ENCODE measurements at places on chromosomes 1 and 21.

DNA sequence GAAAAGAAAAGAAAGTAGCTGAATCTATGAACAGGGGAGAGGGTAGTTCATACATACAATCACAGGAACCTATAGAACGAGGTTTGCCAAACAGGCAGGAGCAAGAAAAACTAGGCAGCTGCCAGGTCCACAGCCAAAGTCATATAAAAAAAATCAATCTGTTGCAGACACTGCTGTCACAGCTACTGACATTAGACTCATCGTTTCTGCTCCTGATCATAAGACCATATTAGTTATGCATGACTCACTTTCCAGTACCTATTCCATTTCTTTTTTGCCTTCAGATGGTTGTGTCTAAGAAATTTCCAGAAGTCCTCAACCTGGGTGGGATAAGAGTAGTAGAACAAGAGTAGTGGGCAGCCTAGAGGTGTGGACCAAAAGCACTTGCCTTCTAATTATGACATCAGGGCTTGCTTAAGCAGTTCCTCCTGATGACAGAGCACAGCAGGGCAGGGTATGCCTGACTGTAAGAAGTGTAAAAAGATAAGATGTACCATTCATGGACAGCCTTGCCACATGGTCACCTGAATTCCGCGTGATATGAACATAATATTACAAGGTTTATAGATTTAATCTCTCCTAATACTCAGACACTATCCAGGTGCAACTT lies 323.2 kb upstream of the SGIP1 start:
- DNase-seq, result no peak

- no peak for DNase-seq
These were observed 146.3 kb downstream of the TPR start for GRCh38 chr1:186228749-186229148.

DNA sequence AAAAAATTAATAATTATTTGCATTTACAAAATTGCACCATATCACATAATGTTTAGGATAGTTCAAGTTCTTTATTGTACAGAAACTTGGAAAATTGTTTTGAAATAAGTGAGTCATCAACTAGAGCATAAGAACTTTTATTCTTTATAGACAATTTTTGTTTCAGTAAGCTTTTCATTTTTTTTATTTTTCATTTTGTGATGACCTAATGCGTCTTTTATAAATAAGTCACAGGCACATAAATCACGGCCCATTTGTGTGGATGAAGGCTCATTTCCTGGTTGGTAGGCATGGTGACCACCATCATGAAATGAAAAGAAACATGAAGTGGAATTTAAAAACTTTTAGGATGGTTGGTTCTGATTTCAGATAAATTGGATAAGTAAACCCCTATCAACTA lies 39.3 kb downstream of the SPAG17 start:
- no peak for DNase-seq

GRCh38 chr1:58649555-58649954 lies 50.3 kb downstream of the MYSM1 start:
- DNase-seq, result no peak

DNA sequence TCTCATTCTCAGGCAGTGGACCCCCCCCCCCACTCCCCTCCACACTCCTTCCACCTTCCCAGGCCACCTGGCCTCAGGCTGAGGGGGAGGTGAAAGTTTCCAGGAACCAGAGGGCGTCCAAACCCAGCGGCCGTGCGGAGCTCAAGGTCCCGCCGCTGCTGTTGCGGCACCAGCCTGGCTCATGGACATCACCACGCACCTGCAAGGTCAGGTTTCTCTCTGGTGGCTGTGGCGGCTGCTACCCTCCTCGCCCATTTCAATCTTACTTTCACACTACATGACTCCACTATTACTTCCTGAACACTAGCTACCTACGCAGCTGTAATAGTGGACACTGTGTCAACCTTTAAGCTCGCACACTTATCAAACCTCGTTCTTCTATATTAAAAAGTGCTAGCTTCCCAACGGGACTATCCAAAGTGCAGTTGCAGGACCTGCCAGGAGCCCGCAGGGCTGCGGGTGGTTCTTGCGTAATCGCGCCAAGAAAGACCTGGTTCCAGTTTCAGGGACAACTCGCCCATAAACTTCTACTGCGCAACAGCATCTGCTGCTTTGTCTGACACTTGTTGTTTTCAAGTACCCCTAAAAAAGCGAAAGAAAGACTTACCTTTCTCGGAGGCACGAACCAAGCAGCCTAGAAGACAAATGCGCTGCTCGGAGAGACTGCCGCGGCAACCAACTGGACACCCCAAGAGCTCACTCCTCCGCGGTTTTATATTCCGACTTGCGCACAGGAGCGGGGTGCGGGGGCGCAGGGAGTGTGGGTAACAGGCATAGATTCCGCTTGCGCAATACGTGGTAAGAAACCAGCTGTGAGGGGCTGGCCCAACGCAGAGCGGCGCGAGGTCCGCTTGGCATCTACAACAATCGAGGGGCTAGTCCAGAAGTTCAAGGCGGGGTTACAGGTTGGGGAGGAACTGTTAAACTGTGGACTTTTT lies at the start of gene DIRAS3:
Gene DIRAS3, minus strand, starts transcription at position 687 of the 938 bp plus-strand sequence. CDS start 3,330 bp downstream, outside the sequence.
- DNase-seq, result no peak

DNA sequence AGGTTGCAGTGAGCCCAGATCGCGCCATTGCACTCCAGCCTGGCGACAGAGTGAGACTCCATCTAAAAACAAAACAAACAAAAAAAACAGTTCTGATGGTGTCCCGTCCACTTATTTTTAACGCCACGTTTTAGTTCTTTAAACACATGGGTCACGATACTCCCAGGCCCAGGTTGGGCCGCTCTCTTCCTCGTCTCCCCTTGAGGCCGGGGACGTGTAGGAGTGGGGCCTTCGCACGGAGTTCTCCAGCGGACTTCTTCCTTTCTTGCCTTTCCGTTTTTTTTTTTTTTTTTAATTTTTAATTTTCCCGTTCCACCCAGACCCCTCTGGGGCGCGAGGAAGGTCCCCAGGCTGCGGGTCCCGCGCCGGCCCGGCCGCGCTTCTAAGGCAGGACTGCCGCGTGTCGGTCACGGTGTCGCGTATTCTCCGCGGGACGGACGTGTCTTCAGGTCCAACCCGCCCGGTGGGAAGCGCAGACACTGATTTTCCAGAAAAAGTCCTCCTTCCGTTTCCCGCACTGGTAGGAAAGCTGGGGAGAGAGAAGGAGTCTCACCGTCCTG lies 47.5 kb upstream of the SLC19A1 start:
- no peak for DNase-seq

DNA sequence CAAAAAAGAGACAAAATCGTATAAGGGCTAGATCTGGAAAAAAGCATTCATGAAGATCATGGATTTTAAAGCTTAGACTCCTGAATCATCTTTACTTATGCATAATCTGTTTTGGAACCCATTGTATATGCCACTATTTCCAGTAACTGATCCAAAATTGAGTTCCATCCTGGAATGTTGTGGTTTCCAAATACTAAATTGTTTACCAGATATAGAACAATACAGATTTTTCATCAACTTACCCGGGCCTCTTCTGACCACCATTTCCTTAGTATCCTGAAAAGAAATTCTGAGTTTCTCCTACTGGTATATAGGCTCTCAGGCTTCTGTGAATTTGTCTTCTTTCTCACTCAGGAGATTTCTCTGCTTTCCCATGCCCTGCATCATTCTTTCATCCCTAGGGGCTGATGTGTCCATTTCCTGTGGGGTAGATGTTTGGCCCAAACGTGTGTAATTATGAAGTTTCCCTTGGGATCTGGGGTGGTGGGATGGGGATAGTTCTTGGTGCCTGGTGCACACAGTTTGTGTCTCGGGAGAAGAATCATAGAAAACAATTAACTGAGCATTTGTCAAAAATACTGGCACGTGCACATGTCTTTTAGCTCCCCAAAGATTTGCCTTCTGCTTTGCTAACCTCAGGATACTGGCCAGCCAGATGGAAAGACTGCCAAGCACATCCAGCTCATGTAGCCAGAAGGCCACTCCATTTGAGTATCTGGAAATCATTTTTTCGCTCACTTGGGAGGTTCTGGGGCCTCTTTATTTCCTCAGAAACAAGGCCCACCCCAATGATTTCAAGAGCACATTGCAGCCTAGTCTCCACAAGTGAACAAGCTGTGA lies 127.8 kb downstream of the NTMT2 start:
- DNase-seq, result no peak

GRCh38 chr1:50978144-50978851 lies 8.3 kb downstream of the CDKN2C start:
- peak; percentile 12 for DNase-seq

DNA sequence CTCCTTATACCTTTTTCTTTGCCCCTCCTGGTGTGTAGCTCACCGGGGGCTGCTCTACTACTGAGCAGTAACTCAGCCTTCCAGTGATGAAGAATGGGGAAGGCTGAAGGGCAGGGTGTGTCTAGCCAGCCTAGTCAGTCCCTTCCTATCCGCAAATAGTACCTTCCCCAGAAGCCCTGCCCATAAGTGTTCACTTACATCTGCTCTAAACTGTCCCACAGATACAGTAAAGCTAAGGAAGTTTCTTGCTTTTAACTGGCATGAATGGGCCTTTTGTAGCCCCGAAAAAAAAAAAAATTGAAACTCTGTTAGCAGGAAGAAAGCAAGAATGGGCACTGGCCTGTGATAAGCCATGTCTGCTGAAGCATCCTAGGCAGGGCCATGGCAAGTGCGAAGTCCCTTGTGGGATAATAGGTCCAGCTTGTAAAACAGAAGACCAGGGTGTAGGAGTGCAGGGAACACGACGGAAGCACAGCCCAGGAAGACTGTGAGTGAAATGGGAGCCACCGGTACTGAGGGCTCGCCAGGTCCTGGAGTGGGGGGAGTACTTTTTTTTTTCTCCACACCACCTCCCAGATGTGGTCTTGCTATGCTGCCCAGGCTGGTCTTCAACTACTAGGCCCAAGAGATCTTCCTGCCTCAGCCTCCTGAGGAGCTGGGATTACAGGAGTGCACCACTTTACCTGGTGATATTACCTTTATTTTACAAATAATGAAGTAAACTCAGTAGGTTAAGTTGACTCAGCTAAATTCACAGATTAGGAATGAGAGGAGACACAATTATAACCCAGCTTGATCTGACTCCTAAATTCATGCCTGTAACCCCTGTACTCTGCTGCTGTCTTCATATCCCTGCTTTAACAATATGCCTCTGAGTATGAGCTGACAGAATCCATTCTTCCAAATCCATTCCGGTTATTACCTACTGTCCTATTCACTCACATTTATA lies 347.5 kb downstream of the SMYD3 start:
- DNase-seq, result no peak

DNA sequence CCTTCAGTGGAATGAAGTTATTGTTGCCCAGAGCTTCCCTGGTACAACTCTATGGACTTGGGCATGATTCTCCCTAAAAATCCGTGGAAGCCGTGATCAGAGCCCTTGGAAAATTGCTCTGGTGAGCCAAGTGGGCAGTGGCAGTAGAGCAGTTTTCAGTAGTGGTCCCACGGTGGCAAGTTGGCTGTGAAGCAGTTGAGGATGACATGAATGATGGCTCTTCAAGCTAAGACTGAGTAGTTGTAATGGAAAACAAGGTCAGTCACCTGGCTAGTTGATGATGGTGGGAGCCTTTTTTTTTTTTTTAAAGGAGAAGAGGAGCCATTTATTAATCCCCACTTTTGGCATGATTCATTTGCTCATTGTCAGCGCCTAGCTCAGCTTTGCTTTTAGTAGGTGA lies 36.2 kb downstream of the PBX1 start:
- no peak for DNase-seq

DNA sequence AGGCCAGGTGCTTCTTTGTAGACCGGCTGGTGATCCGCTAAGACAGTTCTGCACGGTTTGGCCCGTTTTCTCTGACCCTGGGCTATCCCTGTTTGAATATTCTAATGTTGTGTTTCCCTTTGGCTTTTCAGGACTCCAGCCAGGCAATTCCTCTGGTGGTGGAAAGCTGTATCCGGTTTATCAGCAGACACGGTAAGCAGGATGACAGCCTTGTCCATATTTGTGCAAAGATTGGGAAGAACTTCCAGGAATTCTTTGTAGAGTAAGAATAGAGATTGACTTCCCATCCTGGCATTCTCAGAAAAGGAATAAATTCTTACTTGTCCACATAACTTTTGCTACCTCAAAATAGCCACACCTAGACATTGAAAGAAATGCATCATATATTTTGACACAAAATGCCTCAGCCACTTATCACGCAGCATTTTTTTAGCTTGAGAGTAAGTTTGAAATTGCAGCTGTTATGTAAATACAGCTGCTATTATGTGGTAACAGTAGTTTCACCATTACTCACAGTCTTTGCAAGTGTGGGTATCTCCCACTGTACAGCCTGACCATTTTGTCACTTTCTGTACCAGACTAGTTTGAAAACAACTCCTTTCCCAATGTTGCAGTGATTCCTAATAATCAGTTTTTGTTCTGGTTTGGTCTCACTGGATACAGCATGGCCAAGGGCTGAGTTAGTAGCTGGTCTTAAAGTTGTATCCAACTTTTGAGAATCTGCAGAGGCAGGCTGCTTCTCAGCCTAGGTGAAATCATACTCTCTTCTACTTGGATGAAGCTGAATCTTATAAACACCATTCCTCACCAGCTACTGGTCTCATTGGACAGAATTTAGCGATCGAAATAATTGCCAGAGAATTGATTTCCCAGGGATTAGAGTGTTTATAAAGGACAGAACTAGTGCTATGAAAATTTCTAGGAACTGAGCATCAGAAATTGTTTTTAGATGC lies 40.0 kb upstream of the IKBKE start:
- DNase-seq, result no peak

DNA sequence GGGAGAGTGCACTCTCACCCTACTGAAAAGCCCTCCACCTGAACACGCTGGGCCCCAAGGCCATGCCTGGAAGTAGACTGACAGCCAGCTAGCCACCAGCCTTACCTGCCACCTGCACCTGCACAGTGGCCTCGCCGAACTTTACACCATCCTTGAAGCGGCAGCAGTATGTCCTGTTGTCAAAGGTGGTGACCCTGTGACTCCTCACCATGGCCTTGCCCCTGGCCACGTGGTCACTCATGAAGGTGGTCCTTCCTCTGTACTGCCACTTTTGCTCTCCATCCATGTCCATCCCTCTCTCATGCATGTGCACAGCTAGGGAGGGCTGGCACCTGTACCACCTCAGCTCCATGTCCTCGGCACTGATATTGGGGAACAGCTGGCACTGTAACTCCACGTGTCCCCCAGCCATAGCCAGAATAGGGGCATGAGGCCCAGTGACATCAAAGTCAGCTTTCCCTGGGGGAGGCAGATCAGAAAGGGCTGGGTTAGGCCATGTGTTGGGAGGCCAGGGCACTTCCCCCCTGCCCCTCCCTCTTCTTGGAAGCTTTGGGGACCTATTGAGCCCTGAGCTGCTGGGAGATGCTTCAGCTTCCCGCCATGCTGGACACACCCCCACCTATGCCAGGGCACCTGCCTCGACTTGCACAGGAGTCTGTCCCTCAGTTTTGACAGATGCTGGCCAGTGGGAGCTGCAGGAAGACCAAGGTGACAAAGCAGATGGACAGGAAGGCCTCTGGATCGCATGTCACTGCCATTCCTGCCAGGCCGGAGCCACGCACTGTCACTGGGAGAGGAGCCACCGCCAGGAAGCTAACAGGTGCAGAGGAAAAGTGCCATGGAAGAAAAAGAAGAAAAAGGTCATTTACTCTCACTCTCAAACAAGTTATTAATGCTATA lies 24.6 kb downstream of the RNF187 start:
- DNase-seq, result no peak

GRCh38 chr1:42931911-42932422 lies 26.7 kb downstream of the SLC2A1 start:
- DNase-seq, result peak; percentile 72

All from T-helper 22 cell (primary cell).